ENCODE measurements at places on chromosomes 13 and 19. TPM values are rescaled to one million over a fixed set of nuclear protein-coding genes. Genes with fewer than 3 reads are reported as not detected.

- H3K4me3 ChIP-seq = no peak overlapping the region
- no peaks in the 10 kb centered on the region for H3K27me3 ChIP-seq
- peaks cover 2% of the 10 kb centered on the region for H3K4me1 ChIP-seq
- H3K36me3 ChIP-seq = no peaks in the 10 kb centered on the region
Observed at GRCh38 chr13:76790526-76790925, 95.7 kb downstream of the KCTD12 start.

The SEMA6B gene
- total RNA-seq = under 0.01 TPM

DNA sequence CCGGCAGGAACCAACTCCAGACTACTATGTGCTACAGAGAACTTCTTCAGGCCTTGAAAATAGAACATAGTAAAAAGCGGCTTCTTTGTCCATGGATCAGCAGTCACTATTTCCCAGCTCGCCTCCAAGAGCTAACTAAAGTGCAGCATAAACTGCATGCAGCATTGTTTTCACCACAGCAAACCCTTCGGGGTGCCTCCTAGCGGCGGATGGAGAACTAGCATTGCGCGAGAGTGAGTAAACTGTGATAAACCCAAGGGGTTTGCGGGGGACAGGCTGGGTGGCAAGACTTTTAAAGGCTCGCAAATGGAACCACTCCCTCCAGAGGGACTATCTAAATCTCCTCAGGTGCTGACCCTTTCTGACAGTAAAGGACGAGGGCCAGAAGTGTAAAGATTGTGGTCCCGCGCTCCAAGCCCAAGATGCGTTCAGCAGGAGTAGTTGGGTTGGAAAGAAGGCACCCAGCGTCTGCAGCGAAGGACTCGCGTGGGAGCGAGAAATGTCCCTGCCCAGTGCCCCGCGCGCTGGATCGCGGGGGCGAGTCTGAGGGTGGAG is 21.5 kb upstream of the SGCG start:
- no peaks in the 10 kb centered on the region for H3K4me1 ChIP-seq
- peak; percentile 69 for DNase-seq
- no peak overlapping the region for H3K27ac ChIP-seq
- peaks cover 10% of the 10 kb centered on the region for H3K27me3 ChIP-seq
- peak overlapping the region; percentile 41 for H3K4me3 ChIP-seq
- no peaks in the 10 kb centered on the region for H3K36me3 ChIP-seq

DNA sequence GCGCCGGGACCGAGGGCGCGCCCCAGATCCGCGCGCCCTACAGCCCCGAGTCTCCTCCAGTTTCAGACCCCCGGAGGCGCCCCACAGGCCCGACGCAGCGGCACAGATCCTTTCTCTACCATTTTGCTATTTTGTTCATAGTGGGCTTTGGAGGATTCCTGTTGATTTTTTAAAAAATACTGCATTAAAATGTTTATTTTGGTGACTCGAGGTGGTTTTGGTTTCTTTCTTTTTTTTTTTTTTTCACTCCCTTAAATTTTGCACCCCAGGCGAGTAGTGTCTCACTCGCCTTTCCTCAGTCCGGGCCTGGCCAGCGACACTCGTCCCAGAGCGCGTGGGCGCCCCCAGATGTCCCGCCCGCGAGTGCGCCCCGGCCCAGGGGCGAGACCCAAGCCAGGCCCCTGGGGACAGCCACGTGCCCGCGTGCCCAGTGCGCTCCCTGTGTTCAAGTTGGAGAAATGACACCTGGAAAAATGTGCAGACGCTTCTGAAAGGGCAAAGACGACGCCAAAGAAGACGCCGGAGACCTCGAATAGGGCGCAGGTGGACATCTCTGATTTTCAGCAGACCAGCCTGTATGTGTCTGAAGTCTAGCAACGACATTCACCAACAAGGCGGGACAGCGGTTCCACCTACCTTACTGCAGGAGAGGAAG is 471 bp upstream of the INSR start:
- no peaks in the 10 kb centered on the region for H3K36me3 ChIP-seq
- peak; percentile 35 for DNase-seq
- H3K4me1 ChIP-seq = no peaks in the 10 kb centered on the region
- peak overlapping the region; percentile 61 for H3K4me3 ChIP-seq

The PRTN3 gene
- not detected for total RNA-seq

- no peaks in the 10 kb centered on the region for H3K27me3 ChIP-seq
- no peak overlapping the region for H3K4me3 ChIP-seq
- peaks cover 2% of the 10 kb centered on the region for H3K36me3 ChIP-seq
- no peak for DNase-seq
- H3K4me1 ChIP-seq = no peaks in the 10 kb centered on the region
Observed at GRCh38 chr13:75458696-75459422, 23.1 kb downstream of the TBC1D4 start.

DNA sequence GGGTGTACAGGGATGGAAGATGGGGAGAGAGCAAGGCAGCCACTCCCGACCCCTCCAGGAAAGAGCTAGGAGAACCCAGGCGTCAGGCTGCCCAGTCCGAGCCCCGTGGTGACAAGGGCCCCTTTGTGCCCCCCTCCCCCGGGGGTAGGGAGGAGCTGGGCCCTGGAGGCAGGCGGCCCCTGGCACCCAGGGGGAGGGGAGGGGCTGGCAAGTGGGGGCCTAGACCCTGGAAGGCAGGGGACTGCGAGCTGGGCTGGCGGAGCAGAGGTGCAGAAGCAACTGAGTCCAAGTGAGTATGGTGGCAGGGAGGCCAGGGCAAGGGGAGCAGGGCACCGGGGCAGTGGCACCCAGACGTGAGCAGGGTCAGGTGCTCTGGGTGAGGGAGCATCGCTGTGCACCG is at the start of gene MAG:
TSS of gene MAG (plus strand) at position 246 of the 400 bp plus-strand sequence. CDS start 3,248 bp downstream, outside the sequence.
- H3K36me3 ChIP-seq = no peaks in the 10 kb centered on the region
- H3K4me1 ChIP-seq = no peaks in the 10 kb centered on the region
- no peak within 1 kb of the TSS for H3K4me3 ChIP-seq
- no peak within 1 kb of the TSS for H3K27ac ChIP-seq
- DNase-seq = no peak
- H3K27me3 ChIP-seq = peaks cover 7% of the 10 kb centered on the region

- no peak overlapping the region for H3K27ac ChIP-seq
- H3K36me3 ChIP-seq = no peaks in the 10 kb centered on the region
- no peak for DNase-seq
- peak overlapping the region; percentile 82 for H3K4me3 ChIP-seq
- H3K27me3 ChIP-seq = no peaks in the 10 kb centered on the region
- H3K4me1 ChIP-seq = peaks cover 3% of the 10 kb centered on the region
Observed at GRCh38 chr13:36298535-36299068, 988 bp upstream of the CCDC169 start.

GRCh38 chr19:44649578-44650145 is 6.0 kb downstream of the PVR start:
- DNase-seq = no peak
- no peaks in the 10 kb centered on the region for H3K27me3 ChIP-seq
- no peak overlapping the region for H3K27ac ChIP-seq
- H3K36me3 ChIP-seq = peaks cover 37% of the 10 kb centered on the region
- H3K4me1 ChIP-seq = peaks cover 6% of the 10 kb centered on the region

DNA sequence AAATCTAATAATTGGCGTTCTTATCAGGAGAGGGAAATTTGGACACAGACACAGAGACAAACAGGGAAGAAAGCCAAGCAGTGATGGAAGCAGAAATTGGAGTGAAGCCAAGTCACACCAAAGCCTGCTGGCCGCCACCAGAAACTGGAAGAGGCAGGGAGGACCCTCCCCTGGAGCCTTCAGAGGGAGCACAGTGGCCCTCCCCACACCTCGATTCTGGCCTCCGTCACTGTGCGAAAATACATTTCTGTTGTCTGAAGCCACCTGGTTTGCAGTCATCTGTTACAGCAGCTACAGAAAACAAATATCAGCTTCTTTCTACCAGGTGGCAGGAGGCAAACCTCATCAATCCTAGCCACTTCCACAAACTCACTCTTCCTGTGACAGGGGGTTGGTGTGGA is 8.3 kb upstream of the TLE6 start:
- no peaks in the 10 kb centered on the region for H3K27me3 ChIP-seq
- H3K36me3 ChIP-seq = no peaks in the 10 kb centered on the region
- DNase-seq = peak; percentile 65
- H3K4me3 ChIP-seq = no peak overlapping the region
- no peaks in the 10 kb centered on the region for H3K4me1 ChIP-seq

GRCh38 chr13:111792956-111793355 is 274.0 kb upstream of the SOX1 start:
- no peaks in the 10 kb centered on the region for H3K27me3 ChIP-seq
- no peak overlapping the region for H3K4me3 ChIP-seq
- DNase-seq = no peak

The C1QTNF9 gene
- under 0.01 TPM for total RNA-seq

DNA sequence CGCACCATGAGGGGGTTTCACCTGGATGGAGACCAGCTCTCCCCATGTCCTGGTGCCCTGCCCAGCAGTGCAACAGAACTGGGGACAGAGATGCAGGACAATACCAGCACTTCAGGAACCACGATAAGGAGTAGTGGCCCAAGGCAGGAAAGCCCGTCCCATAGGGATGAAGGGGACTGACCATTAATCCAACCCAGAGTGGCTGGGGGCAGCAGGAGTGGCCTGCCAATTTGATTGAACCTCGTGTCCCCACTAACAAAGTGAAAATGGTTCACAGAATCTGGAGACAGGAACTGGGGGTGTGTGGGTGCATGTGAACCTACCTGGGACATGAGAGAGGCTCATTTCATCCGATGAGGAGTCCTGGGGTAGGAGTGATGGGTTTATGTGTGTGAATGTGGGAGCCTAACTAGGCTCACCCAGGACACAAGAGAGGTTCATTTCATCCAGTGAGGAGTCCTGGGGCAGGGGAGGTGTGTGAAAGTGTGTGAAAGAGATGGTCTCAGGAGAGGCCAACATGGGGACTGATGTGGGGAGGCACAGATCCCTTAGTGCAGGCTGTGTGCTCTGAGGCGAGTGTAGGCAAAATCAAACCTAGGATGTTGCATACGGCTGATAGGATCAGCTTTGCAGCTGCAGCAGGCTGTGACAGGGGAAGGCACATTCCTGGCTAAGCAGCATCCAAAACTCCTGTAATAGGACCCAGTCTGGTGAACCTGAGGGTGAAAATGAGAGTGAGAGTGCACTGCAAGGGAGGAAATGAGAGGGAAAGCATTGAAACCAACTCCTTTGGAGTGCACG is 98.2 kb downstream of the ZNF429 start:
- no peaks in the 10 kb centered on the region for H3K27me3 ChIP-seq
- H3K4me3 ChIP-seq = peak overlapping the region; percentile 60
- H3K36me3 ChIP-seq = no peaks in the 10 kb centered on the region

The ZNF568 gene
- 20.8 TPM for total RNA-seq

The LILRA5 gene
- not detected for total RNA-seq

The IQCN gene
- 0.83 TPM for total RNA-seq

The OR7C1 gene
- not detected for total RNA-seq

DNA sequence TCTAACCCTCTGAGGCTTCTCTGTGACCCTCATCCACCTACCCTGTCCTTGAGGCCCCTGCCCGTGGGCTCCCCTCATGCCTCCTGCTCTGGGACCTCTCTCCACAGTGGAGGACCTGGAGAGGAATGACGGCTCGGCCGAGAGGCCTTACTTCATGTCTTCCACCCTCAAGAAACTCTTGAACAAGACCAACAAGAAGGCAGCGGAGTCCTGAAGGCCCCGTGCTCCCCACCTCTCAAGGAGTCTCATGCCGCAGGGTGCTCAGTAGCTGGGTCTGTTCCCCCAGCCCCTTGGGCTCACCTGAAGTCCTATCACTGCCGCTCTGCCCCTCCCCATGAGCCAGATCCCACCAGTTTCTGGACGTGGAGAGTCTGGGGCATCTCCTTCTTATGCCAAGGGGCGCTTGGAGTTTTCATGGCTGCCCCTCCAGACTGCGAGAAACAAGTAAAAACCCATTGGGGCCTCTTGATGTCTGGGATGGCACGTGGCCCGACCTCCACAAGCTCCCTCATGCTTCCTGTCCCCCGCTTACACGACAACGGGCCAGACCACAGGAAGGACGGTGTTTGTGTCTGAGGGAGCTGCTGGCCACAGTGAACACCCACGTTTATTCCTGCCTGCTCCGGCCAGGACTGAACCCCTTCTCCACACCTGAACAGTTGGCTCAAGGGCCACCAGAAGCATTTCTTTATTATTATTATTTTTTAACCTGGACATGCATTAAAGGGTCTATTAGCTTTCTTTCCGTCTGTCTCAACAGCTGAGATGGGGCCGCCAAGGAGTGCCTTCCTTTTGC is 10.8 kb upstream of the ILF3 start:
- H3K27ac ChIP-seq = no peak overlapping the region
- no peak overlapping the region for H3K4me3 ChIP-seq
- H3K36me3 ChIP-seq = peaks cover 12% of the 10 kb centered on the region
- DNase-seq = no peak
- H3K27me3 ChIP-seq = no peaks in the 10 kb centered on the region
- H3K4me1 ChIP-seq = no peaks in the 10 kb centered on the region

DNA sequence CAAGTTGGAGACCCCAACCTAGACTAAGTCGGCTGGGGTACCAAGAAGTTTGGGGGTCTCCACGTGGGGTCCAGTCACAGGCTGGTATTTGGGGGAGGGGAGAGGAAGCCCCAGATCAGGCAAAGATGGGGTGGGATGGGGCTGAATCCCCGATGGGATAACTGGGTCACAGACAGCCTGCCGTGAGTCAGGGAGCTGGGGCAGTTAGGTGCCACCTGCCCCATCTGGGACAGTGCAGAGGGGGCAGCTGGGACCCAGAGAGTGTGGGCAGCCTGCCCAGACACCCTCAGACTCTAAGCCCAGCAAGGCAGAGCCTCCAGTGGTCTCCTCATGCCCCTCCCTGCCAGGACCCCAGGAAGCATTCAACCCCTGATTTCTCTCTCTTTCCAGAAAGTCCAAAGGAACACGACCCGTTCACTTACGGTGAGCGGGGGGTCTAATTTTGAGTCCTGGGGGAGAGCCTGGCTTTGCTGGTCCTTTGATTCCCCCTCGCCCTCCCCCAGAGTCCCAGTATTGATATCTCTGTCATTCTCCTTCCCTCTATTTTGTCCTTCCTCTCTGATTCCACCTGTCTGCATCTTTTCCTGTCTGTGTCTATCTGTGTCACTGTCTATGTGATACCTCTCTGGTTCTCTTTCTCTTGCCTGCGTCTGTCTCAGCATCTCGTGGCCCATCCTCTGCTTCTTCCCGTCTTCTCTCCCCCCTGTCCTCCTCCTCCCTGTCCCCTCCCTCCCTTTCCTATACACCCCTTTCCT is 1.8 kb downstream of the FXYD1 start:
- DNase-seq = no peak
- no peak overlapping the region for H3K4me3 ChIP-seq

The IL11 gene
- total RNA-seq = 0.66 TPM

The ZNF66 gene
- 1.5 TPM for total RNA-seq

DNA sequence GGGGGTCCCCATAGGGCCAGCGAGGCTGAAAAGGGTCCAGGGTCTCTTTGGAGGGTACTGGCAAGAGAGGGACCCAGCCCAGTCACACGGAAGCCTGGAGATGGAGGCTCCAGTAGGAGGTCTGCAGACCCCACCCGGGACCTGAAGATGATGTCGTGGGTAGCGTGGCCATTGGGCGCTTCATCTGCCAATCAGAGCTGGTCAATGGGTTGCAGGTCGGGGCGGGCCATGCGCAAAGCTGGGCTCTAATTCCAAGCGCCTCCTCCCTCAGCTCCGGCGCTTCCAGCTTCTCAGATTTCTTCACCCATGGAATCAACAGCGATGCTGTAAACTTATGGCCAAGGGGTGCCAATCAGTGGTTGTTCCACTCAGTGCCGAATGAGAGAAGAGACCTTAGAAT is 10.9 kb downstream of the SIGLEC12 start:
- H3K27me3 ChIP-seq = no peaks in the 10 kb centered on the region
- H3K4me3 ChIP-seq = no peak overlapping the region
- H3K36me3 ChIP-seq = no peaks in the 10 kb centered on the region
- H3K4me1 ChIP-seq = no peaks in the 10 kb centered on the region
- DNase-seq = no peak

Data from fibroblast of lung (primary cell).